Body of pancreas (tissue), 4 donors: ENCODE measurements at places on chromosomes 12 and 14.

- DNase-seq: no peak
These were observed 116.2 kb upstream of the TMEM260 start for GRCh38 chr14:56463271-56463890.

DNA sequence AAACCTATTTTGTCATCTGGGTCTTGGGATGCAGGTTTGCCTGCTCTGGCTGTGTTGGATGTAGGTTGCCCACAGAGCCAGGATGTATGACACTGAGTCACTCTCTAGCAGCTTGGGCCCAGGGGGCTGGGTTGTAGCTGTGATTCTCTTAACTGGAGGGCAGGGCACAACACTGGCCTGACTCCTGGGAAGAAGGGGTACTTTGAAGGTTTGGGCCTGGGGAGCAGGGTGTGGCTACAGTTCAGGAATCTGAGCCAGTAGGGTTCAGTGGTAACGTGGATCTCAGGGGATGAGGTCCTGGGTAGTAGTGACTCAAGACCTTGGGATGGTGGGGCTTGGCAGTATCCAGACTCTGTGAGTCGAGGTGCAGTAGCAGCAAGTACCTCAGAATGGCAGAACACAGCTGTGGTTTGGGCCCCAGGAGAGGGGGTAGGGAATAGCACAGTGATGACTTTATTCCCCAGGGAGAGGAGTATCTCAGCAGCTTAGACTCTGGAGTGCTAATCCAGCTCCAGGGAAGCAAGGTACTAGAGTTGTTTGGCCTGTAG, 25.7 kb downstream of the TBC1D15 start:
- DNase-seq: no peak

- DNase-seq: no peak
These were observed 113.3 kb upstream of the DIO2 start for GRCh38 chr14:80324649-80325048.

- no peak for DNase-seq
These were observed 18.2 kb upstream of the SUSD6 start for GRCh38 chr14:69593018-69593677.

DNA sequence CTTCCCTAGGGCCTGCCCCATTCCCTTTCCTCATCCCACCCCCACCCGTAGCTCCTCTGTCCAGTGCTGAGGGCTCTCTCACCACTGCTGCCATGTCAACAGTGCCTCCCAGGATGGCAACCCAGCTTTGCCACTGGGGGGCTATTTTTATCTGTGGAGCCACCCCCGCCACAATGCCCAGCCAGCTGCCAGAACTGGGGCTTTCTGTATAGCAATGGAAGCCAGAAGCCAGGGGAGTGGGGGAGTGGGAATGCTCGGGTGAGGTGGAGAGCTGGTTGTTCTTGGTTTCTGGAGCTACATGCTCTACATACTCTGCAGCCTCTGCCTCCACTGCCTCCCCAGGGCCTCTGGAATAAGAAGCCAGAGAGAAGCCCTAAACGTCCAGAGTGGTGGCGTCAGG, 8.9 kb downstream of the PDE1B start:
- DNase-seq: no peak

- DNase-seq: no peak
These were observed 265.7 kb downstream of the AEBP2 start for GRCh38 chr12:19704966-19705365.

DNA sequence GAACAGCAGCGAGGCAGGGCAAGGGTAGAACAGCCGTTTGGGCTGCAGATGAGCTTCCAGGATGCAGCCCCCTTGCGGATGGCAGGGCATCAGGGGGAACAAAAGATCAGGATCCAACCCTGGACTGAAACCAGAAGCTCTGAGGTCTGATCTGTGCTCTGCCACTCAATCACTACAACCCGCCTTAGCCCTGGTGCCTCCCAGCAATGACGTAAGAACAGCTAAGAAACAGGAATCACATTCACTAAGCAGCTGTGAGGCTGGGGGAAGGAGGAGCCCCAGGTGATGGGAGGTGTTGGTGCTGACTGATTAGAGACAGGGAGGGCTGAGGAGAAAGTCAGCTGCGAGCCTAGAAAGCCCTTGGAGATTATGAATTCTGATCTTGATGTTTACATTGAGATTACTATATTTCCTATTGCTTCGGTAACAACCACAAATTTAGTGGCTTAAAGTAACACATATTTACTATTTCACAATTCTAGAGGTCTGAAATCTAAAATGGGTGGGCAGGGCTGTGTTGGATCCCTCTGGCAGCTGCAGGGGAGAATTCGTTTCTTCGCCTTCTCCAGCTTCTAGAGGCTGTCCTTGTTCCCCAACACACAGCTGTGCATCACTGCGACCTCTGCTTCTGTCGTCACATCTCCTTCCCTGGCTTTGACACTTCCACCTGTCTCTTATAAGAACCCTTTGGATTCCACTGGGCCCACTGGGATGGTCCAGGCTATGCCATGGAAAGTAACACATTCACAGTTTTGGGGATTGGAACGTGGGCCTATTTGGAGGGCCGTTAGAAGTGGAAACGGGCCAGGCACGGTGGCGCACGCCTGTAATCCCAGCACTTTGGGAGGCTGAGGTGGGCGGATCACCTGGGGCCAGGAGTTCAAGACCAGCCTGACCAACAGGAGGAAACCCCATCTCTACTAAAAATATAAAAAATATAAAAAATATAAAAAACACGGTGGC, 6.1 kb upstream of the CD9 start:
- DNase-seq: peak; percentile 64

DNA sequence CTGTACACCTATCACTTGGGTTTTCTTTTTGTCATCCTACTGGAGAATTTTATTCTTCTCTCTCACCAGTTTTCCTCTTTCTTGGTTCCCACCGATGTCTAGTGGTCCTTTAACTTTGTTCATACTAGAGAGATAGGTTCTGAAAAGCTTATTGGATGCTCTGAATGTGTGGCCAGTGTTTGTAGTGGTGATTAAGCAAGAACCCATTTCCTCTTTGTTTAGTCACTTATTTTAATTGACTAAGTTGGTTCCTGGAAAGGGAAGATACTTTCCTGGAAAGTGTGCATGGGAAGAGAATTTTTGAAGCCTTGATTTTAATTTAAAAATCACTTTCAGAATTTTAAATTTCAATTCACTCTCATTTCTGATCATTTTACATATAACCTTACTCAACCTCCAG, 127.2 kb downstream of the OTOGL start:
- no peak for DNase-seq

- no peak for DNase-seq
These were observed 7.3 kb downstream of the STAT6 start for GRCh38 chr12:57103856-57104255.

GRCh38 chr14:100402631-100403030, 79.5 kb downstream of the SLC25A47 start:
- DNase-seq: peak; percentile 36

DNA sequence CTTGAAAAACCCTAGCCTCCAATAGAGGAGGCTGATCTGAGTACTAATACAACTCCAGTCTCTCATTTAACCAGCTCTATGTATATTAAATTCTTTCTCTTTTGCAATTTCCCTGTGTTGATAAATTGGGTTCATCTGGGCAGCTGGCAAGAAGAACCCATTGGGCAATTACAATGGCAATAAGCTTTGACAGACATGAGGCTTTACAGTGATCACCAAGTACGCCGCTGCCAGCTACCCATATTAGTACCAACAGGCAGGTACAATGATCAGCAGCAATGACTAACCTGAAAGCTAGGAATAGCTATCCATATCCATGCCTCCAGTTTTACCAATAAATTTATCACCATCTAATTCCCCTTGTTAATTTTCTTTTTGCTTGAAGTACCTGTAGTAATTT, 54.5 kb downstream of the OSBPL8 start:
- no peak for DNase-seq
